ENCODE measurements at places on chromosomes 6 and 20.

DNA sequence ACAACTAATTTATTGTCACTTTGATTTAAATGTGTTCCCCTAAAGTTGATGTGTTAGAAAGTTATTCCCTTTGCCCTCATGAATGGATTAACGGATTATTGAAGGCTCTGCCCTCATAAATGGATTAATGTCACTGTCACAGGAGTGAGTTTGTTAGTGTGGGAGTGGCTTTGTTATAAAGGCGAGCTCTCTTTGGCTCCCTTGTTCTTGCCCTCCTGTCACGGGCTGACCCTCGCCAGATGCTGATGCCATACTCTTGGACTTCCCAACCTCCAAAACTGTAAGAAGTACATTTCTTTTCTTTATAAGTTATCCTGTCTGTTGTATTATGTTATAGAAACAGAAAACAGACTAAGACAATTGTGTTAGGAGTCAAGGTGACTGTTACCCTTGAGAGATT is 22.7 kb upstream of the POPDC3 start:
- DNase-seq, result no peak

GRCh38 chr20:17714597-17714996 is 14.8 kb downstream of the BANF2 start:
- no peak for DNase-seq

DNA sequence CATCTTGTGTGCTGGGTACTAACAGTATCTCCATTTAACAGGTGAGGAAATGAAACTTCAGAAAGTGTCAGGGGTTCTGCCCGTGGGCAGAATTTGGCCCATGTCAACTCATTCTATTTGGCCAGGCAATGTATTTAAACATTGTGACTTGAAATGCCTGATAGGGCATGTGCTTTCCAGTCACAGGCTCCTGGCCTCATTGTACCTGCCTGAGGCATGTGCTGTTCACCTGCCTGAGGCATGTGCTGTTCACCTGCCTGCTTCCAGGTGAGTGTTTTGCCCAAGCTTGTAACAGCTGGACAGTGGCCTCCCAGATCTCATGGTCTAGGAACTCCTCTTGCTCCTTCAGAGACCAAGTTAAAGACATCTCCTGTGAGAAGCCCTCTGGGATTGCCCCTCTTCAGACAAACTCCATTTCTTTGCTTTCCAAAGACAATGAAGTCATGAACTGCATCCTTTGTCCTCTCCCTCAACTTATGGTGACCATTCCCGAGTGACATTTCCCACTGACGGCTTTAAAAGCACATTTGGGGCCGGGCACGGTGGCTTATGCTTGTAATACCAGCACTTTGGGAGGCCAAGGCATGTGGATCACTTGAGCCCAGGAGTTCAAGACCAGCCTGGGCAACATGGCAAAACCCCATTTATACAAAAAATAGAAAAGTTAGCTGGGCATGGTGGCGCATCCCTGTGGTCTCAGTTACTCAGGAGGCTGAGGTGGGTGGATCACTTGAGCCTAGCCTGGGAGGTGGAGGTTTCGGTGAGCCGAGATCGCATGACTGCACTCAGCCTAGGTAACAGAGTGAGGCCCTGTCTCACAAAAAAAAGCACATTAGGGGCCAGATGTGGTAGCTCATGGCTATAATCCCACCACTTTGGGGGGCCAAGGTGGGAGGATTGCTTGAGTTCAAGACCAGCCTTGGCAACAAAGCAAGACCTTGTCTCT is 48.7 kb downstream of the BCAS4 start:
- DNase-seq, result no peak

DNA sequence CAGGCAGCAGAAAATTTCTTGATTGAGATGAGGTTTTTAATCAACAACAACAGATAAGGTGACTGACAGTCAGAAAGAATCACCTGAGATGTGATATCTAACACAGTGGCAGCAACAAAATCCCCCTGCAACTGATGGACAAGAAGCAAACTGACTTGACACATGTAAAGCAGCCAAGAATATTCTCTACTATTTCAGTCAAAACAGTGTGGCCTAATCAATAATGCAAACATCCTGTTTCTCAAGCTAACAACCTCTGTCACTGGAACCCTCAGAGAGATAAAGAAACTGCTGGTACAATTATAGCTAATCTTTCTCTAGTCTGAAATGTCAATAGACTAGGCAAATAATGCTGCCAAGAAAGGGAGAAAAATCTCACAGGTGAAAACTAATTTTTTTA is 4.6 kb upstream of the CGA start:
- no peak for DNase-seq

- no peak for DNase-seq
Measured at GRCh38 chr6:101445527-101445926, 52.0 kb downstream of the GRIK2 start.

- DNase-seq, result no peak
Measured at GRCh38 chr6:113340371-113340770, 516.8 kb upstream of the MARCKS start.

DNA sequence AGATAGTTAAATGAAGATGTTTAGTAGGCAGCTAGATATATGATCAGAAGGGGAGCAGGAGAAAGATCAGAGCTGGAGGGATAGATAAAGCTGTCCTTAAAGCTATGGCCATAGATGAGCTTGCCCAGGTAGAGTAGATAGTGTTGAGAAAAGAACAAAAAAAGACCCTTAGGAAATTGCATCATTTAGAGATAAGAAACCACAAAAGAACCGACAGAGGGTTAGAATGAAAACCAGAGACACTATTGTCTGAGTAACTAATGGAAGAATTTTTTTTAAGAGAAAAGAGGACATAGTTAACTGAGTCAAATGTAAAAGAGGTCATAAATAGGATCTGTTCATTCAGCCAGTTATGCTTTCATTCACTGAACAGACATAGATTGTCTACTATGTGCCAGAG is 101.8 kb downstream of the TNFAIP3 start:
- no peak for DNase-seq

DNA sequence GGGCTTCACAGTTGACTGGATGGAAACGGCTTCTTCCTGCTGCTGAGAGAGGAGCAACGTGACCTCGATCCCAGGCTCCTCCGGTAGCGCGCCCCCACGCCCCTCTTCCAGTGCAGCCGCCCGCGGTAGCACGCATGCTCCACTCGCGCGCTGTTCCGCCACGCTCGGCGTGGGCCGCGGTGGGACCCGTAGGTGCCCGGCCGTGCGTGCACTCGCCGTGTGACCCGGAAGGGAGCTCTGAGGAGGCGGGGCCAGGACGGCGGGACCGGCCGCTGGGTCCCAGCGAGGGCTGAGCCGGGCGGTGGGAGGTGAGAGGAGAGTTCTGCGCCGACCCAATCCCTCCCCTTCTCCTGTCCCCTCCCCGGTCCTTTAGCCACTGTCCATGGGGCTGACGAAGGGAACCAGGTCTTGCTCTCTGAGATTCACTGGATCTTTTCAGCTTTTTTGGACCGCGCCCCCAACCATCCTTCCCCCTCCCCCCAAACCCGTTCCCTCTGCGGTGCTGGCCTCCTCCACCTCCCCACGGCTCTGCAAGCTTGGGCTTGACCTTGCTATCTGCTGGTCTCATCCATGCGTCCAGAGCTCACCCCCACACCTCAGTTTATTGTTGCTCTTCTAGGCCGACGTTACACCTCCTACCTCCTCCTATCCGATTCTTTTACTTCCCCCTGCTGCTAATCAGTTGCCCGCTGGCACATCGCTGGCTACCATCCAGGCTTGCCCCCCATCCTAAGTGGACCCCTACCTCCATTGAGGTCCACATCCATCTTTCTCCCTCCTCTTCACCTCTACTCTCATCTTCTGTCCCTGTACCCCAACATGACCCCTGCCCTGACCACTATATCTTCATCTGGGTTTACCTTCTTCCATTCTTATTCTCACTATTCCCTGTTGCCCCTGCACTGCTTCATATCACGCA is at the start of gene CUL9:
CUL9 (plus strand) TSS at position 255 of the 919 bp plus-strand sequence. CDS start 2,115 bp downstream, outside the sequence.
- peak; percentile 65 for DNase-seq

- no peak for DNase-seq
Measured at GRCh38 chr20:6654513-6655252, 112.8 kb upstream of the BMP2 start.

DNA sequence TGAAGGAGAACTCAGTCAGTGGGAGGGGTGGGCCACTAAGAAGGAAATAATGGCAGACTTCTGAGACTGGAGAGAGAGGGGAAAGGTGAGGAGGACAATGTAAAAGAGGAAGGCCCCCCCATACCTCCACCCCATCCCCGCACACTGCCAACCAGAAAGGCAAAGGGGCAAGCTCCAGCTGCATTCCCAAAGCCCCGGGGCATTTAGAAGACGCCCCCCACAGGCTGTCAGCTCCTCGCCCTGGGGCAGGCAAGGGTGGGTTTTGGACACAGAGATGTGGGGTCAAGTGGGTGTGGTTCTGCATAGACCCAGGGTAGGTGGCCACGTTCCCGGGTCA is 20.8 kb upstream of the SLC22A7 start:
- no peak for DNase-seq

GRCh38 chr20:17766226-17766625 is 66.5 kb downstream of the BANF2 start:
- no peak for DNase-seq

- no peak for DNase-seq
Measured at GRCh38 chr20:53215166-53215565, 243.0 kb downstream of the TSHZ2 start.

DNA sequence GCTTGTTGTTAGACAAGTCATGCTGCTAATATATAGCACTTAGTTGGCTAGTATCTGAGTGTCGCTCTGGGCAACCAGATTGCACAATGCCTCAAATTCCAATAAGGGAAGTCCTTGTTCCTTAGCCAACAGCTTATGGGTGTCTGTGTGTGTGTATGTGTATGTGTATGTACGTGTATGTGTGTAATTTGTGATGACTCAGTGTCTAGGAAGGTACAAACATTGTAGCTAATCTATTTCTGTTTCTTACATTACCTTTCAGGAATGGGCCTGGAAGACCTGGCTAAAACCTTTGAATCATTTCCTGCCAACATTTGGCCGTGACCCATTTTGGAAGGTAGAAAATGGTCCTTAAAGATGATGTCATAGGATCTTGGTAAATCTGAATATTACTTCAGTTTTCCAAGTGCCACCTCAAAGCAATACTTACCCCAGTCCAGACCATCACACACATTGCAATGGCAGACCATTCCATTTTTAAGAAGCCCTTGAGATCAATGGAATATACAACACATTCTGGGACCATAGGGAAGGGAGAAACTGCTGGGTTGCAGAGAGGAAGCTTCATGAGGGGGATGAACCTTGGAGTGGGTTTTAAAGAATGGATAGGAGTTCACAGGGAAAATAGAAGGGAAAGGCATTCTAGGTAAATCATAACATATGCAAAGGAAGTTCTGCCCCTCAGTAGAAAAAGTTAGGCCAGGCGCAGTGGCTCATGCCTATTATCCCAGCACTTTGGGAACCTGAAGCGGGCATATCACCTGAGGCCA is 25.1 kb downstream of the NEDD9 start:
- no peak for DNase-seq

- no peak for DNase-seq
Measured at GRCh38 chr6:140069576-140069975, 695.1 kb upstream of the CITED2 start.

- DNase-seq, result no peak
Measured at GRCh38 chr6:20952699-20953474, 418.6 kb downstream of the CDKAL1 start.

DNA sequence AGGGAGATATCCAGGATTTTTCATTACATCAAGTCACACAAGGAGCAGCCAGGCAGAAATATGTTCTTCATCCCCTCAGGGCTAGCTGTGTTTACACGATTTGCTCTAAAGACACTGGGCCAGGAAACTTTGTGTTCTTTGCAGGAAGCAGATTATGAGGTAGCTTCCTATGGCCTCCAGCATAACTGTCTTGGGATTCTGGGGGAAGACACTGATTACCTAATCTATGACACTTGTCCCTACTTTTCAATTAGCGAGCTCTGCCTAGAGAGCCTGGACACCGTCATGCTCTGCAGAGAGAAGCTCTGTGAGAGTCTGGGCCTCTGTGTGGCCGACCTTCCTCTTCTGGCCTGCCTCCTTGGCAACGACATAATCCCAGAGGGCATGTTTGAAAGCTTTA is 11.2 kb downstream of the FAM120B start:
- no peak for DNase-seq

GRCh38 chr20:20241976-20242375 is 125.9 kb upstream of the INSM1 start:
- no peak for DNase-seq

GRCh38 chr6:144675231-144675861 is 390.2 kb downstream of the UTRN start:
- DNase-seq, result no peak

DNA sequence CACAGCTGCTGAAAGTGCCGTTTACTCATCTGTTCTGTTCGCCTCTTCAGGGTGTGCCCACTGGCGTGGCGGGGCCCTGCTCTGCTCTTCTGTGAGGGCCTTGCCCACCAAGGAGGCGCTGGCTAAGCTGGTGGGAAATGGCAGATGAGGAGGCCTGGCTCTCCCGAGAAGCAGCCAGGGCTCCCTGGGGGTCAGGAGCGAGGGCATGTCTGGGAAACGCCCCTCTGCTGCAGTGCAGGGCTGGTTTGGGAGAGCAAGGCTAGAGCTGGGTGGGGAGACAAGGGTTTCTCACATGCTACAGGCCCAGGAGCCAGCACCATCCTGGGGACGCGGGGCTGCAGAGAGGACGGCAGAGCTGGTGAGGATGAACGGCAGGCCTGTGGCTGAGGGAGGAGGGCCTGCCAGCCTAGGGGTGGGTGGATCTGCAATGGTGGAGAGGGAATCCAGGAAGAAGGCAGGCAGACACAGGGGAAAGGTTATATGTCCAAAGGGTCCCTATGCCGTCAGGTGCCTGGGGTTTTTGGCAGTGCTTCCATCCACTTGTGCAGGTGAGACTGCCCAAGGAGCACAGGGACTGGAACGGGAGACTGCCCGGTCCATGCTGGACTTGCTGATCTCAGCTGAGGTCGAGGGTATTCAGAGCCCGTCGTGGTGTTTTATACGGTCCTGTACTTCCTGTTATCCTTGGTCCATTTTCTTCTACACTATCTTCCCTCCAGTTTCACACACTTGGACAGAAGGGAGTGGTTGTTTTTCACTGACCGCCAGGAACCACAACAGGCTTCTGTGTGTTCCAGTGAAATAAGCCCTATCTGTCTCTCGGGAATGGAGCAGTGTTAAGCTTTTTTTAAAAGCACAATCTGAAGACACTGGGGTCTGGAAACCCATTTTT is 119.2 kb downstream of the SYCP2 start:
- DNase-seq, result no peak

GRCh38 chr6:149327638-149328037 is 10.1 kb downstream of the TAB2 start:
- no peak for DNase-seq

- DNase-seq, result no peak
Measured at GRCh38 chr6:16949716-16950115, 152.1 kb upstream of the STMND1 start.

DNA sequence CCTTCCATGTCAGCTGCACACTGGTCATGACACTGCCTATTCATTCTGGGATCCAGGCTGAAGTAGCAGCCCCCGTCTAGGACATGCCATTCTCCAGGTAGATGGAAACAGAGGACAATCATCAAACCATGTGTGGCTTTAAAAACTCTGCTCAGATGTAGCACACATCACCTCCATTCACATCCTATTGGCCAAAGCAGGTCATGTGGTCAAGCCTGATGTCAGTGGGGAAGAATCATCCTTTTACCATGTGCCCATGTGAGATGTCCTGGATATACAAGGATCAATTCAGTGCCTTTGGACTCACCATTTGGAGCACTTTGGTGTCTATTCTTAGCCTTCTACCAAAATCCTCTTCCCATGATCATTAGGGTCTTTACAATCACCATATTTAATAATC is 99.5 kb downstream of the CDC5L start:
- no peak for DNase-seq

- no peak for DNase-seq
Measured at GRCh38 chr6:42293386-42293977, 75.8 kb upstream of the MRPS10 start.
